ENCODE measurements at places on chromosomes 7 and 10. TPM values are rescaled to one million over a fixed set of nuclear protein-coding genes. Genes with fewer than 3 reads are reported as not detected.
A peak's percentile ranks its signal among the peaks of the same experiment; 100 is the strongest.

Gene PTF1A
- not detected for polyA plus RNA-seq

- peak; percentile 4 for DNase-seq
These were observed 233.7 kb downstream of the PTPRN2 start for GRCh38 chr7:158353606-158354570.

DNA sequence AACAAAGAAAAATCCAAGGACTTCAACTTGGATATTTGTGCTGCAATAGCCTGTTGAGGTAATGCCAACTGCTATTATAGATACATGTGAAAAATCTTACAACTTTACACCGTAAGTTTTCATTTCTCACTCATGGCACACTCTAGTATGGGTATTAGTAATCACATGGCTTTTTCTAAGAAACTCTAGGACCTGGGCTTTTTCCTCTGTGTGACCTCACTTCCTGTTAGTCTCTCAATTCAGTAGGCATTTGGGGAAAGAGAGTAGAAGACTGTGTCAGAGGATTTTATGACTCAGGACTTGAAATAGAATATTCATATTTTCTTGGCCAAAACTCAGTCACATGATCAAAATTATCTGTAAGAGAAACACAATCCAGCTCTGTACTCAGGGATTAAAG lies 1049.9 kb downstream of the REEP3 start:
- no peak for DNase-seq

DNA sequence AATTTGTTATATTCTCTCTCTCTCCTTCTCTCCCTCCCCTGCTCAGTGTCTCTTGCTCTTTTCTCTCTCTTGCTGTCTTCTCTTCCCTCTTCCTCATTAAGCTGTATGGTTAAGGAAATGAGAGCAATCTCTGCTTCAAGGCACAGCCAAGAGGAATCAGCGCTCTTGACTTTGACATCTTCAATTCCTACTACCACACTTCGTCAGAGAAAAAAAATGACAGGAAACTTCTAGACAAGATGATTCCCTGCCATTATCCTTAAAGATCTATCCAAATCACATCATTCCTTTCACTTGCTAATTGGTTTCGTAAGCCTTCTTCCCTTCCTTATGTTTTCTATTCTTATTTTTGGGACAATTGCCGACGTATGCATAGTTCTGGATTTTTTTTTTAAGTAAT lies 425.0 kb downstream of the KCNMA1 start:
- DNase-seq, result no peak

DNA sequence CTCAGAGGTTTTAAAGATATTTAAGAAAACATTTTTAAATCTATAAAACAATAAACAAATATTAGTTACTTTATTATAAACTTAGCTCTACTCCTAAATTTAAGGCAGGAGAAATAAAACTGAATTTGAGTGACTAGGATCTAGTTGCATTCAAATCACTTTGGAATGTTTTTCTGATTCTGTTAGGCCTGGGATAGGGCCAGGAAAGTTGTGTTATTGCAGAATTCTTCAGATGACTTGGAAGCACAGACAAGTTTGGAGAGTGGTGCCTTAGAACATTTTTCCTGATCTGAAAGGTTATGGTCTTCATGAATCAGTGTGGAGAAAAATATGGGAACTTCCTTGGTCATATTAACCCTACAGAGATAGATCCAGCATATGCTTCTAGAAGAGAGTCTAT lies 15.6 kb upstream of the SLC25A13 start:
- no peak for DNase-seq

DNA sequence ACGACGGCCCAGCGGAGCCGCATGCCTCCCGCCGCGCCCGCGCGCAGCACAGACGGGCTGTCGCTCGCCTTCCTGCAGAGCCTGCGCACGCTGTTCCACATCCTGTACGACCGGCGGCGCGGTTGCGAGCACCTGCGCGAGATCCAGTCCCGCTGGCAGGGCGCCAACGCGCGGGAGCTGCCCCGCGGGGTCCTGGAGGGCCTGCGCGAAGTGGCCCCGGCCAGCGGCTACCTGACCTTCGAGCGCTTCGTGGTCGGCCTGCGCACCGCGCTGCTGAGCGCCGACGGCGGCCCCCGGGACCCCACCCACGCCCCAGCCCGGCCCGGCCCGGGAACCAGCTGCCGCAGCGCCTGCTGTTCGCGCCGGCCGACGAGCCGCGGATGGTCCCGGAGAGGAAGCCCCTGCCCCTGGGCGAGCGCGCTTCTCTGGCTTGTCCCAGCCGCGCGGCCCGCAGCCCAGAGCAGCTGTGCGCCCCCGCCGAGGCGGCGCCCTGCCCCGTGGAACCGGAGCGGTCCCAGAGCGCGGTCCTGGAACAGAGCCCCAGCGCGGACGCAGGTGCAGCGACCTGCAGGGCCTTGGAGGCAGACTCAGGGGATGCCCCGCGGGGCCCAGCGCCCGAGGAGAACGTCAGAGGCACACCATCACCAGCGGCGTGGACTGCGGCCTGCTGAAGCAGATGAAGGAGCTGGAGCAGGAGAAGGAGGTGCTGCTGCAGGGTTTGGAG lies 25.3 kb upstream of the ZNF716 start:
- no peak for DNase-seq

- no peak for DNase-seq
These were observed 338.2 kb upstream of the PRKCQ start for GRCh38 chr10:6918305-6918704.

GRCh38 chr10:100688201-100688600 lies 57.2 kb upstream of the PAX2 start:
- DNase-seq, result no peak

GRCh38 chr7:140017543-140017942 lies 45.2 kb downstream of the PARP12 start:
- DNase-seq, result no peak

- no peak for DNase-seq
These were observed 24.8 kb downstream of the CDCA7L start for GRCh38 chr7:21920936-21921335.

- DNase-seq, result no peak
These were observed 43.4 kb downstream of the SHTN1 start for GRCh38 chr10:116961406-116962251.

- DNase-seq, result peak; percentile 26
These were observed 821 bp downstream of the SLC35B4 start for GRCh38 chr7:134315679-134316538.

DNA sequence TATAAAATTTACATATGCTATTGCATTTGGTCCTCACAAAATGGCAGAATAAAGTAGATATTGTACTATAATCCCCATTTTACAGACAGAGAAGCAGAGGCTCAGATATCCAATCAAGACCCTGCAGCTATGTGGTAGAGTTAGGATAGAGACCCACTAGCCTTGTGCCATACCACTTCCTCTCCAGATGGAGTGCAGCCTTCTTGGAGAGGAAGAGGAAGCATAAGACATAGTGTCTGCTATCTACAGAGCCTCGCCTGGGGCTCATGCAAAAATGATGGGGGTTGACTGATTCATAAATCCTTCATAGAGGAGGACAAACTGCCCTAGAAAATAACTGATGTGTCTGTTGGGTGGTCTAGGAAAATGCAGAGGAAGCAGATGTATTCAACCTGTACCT lies 447.3 kb downstream of the KCNMA1 start:
- no peak for DNase-seq

- DNase-seq, result peak; percentile 41
These were observed 194.4 kb downstream of the PLXNA4 start for GRCh38 chr7:132381742-132382472.

- DNase-seq, result no peak
These were observed 410.3 kb downstream of the KIF20B start for GRCh38 chr10:90111671-90112070.

DNA sequence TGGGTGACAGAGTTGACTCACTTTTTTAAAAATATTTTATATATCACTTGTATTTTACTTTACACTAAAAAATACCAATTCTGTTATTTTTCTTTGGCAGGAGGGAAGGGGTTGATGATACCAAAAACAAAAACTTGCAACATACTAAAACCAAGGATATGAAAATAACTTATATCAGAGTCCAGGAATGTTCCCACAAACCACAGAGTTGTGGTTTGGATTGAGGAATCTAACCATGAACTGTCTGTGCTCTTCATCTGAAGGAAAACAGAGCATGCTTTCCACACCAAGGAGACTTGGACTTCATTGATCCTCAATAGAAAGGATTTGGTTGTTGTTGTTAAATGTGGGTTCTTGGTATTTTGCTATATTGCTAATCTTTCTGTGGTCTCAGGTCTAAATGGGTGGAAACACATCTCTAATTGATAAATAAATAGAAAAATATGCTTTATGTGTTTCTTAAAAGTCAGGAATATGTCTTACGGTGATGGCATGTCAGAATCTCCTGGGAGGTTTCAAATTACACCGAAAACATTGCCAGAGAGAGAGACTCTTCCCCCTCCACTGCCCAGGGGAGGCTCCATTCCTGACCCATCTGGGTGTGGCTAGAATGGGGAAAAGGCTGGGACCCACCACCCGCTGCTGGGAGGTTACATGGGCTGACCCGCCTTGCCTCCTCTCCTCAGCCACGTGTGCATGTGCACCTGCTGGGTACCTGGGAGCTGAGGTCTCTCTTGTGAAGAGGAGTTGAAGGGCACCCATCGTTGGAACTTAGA lies 46.9 kb upstream of the STK17A start:
- no peak for DNase-seq

DNA sequence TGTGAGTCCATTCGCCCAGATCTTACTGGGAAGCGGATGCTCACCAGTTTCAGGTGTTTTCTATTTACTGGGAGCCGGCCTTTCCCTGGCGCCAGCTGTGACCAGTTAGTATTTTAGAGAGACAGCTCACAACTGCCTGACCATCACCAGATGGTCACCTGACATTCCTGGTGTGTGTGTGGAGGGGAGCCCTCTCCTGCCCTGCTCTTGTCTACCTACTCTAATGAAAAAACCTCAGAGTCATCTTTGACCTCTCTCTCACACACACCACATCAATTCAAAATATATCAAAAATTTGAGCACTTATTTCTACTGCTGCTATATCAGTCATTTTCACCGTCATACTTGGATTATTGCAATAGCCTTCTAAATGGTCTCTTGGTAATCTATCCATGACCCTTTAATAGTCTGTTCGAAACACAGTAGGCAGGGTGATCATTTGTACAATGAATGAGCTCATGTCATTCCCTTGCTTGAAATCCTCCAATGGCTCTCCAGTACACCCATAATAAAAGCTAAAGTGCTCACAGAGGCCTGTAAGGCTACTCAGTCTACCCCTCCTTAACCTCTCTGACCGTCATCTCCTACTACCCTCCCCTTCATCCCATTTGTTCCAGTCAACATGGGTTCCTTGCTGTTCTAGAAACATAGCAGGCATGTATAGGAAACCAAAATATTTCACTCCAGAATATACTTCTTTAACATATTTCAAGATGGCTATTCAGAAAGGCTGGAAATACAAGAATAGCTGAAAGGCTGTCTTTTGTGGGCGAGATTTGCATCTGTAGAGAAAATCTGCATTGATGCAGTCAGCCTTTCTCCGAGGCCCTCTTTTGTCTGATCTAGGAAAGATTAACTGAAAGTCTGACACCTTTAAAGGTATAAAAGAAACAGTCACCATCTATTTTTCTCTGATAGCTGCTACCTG lies 17.5 kb upstream of the NT5C3A start:
- no peak for DNase-seq

Measured in renal pelvis (tissue), 12 donors.